Fibroblast of upper back skin (primary cell): ENCODE measurements at places on chromosomes 6 and 20.

DNA sequence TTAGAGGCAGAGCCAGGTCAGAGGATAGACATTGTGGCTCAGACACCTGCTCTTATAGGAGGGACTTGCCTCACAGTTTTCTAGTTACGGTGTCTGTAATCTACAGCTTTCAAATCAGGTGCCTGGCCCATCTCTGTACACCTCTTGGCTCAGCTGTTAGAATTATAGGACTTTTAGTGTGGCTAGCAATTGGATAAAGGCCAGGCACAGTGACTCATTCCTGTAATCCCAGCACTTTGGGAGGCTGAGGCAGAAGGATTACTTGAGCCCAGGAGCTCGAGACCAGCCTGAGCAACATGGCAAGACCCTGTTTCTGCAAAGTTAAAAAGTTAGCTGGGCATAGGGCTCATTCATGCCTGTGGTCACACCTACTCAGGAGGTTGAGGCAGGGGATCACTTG is 20.0 kb downstream of the BRPF3 start:
- DNase-seq = peak; percentile 44

- no peak for DNase-seq
Measured at GRCh38 chr6:97097068-97098047, 172.8 kb downstream of the KLHL32 start.

DNA sequence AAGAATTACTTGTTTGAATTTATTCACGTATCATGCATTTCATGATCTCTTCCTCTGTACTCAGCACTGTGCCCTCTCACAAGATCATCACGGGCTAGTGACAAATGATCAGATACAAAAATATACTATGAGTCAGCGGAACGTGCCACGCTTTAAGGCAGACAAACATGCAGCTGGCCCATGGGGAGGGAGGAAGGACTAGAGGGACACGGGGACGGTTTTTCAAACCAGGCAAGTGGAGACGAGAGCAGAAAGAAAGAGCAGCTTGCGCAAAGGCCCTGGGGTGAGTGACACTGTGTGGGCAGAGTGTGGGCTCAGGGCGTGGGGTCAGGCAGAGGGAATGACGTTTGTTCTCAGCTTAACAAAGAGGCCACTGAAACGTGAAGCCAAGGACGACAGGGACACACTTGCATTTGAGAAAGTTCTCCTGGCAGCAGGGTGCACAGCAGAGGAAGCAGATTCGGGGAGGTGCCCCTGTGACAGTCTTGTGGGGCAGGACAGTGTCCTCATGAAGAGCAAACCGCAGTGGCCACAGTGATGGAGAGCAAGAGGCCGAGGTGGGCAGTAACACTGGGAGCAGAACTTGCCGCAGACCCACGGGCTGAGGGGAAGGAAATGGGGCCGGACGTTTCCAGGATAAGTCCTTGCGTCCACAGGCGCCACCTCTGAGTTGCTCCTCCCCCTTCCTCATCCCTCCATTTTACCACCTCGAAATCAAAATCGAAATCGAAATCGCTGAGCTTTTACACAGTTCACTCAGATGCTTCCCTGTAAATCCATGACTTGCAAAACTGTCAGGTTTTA is 6.9 kb upstream of the RPS6KA2 start:
- no peak for DNase-seq

- DNase-seq = no peak
Measured at GRCh38 chr20:56987986-56988385, 278.5 kb downstream of the BMP7 start.

DNA sequence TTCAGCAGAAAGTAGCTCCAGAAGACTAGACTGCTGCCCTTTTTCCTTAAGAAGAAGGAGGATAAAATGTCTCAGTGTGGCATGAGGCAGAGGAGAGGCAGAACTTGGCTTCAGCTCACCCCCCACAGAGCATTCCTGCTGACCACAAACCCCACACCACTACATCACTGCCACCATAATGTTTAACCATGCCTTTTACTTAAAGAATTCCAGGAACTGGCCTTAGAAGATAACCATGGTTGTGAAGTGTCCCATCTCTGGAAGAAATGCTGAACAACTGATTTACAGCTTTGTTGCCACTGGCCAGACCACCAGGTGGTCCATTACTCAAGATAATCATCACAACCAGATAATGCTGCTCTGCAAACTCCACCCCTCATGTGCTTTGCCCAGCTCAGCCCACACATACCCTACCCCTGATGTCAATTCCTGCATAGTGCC is 154.1 kb downstream of the CD24 start:
- peak; percentile 87 for DNase-seq

GRCh38 chr20:17233626-17234025 is 6.8 kb downstream of the PCSK2 start:
- no peak for DNase-seq

DNA sequence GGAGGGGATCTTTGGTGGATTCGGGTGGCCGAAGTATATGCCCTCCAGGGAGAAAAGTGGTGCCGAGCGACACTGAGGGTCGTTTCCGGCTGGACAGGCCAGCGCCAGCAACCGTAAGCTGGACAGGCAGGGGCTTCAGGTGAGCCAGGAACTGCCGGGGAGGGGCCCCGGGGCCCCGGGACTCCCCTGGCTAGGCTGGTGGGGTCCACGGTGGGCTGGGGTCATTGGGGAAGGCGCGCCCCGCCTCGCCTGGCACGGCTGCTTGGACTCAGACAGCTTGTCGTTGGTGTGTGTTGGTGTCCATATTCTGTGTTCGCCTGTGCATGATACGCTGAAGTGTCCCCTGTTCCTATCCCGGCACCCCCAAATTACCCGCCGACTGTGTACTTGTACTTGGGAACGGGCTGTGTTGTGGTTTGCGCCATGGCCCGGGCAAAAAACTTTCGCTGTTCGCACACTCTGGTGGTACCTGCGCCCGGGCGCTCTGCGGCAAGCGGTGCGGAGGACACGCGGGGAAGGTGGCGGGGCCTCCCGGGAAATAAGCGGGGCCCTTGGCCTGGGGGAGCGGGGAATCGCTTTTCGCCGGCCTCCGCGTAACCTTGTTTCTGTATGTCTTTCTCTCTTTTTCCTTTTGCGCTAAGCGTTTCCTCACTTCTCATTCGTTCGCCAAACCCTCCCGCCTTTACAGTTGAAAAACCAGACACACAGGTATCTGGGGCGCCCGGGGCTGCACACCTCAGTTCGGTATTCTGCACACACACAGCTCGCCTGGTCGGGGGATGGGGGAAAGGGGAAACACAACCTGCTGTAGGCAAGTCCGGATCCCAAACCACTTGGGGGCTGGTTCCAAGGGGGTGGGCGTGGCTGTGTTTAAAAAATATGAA is 3.2 kb downstream of the GNAS start:
- no peak for DNase-seq

GRCh38 chr6:170111141-170111664 is 179.7 kb downstream of the DLL1 start:
- no peak for DNase-seq

GRCh38 chr20:57047281-57048026 is 219.0 kb downstream of the BMP7 start:
- DNase-seq = no peak

GRCh38 chr6:31308845-31309175 is 36.9 kb upstream of the HLA-C start:
- DNase-seq = no peak

DNA sequence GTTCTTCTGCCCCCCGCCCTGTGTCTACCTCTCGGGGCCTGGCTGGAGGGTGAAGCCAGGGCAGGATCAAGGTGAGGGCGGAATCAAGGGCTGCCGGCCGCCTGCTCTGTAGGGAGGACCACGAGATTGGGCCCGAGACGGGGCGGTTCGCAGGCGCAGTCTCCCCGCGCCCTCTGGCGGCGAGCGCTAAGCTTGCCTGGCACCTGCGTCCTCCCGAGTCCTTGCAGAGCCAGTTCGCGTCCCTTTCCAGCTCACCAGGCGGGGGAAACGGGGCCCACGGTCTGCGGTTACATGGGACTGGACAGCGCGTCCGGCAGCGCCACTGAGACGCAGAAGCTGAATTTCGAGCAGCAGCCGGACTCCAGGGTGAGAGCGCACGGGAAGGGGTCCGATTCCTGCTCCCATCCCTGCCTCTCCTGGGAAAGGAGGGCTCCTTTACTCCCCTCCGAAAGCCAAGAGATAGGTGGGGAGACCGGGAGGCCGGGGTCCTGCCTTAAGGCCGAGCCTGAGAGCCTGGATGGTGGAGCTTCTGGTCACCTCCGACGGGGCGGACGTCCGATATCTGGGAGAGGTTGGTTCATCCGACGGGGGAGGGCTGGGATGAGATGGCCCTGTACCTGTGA is 3.6 kb upstream of the MATN4 start:
- peak; percentile 27 for DNase-seq

GRCh38 chr6:24879351-24879750 is 56.4 kb downstream of the RIPOR2 start:
- DNase-seq = no peak

DNA sequence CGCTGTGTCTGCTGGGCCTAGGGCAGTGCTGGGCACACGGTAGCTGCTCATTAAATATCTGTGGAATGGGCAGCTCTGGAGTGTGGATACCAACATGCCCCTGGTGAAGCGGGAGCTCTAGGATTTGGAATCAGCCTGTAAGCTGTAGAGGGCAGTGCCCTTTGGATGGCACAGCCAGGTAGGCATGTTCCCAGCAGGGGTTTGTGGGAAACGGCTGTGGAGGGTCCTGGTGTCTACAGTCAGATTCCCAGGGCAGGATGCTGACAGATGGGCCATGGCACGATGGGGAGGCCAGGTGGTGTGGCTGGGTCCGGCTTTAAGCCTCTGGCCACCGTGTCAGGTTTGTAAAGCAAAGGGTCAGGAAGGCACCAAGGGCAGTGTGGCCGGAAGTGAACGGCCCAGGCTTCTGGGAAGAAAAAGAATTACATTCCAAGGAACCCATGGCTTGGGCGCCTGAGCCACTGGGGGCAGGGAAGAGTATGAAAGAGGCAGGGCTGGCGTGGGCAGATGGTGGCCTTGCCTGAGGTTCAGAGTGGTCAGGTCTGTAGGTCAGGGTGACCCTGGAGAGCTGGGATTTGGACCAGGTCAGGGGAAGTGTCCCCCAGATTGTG is 44.8 kb downstream of the UBE2V1 start:
- DNase-seq = no peak
